ENCODE measurements at places on chromosomes 4 and X.
A peak's percentile ranks its signal among the peaks of the same experiment; 100 is the strongest.

GRCh38 chr4:169210504-169211118 is 60.1 kb downstream of the SH3RF1 start:
- DNase-seq: no peak

GRCh38 chrX:15929194-15929593 is 74.6 kb upstream of the AP1S2 start:
- DNase-seq: no peak

DNA sequence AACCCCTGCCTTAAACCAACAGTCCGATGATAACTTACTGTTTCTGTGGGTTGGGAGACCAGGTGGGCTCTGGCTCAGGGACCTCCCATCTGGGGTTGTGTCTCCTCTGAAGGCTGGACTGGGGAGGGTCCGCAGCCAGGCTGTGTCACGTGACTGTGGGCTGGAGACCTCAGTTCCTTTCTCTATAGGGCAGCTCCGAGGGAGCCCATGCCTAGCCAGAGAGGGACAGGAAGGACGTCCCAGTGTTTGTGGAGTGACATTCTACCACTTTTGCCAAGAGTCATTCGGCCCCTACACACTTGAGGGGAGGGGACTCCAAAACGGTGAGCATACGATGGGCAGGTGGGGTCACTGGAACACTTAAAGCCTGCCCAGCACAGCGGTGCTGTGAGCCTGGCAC is 4.5 kb downstream of the PCGF3 start:
- no peak for DNase-seq

DNA sequence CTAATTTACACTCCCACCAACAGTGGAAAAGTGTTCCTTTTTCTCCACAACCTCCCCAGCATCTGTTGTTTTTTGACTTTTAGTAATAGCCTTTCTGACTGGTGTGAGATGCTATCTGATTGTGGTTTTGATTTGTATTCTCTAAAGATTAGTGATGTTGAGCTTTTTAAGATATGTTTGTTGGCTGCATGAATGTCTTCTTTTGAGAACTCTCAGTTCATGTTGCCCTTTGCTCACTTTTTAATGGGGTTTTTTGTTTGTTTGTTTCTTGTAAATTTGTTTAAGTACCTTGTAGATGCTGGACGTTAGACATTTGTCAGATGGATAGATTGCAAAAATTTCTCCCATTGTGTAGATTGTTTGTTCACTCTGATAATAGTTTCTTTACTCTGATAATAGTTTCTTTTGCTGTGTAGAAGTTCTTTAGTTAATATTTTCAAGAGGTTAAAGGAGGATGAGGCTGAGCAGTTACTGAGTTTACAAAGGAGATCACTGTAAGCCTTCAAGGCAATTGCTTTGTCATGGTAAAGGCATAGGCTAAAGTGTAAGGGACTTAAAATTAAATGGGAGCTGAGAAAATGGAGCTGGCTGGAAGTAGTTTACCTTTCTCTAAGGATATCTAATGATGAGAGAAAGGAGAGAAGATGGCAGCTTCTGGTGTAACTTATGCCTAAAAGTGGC is 323.4 kb downstream of the PCDH7 start:
- no peak for DNase-seq

- no peak for DNase-seq
Observed at GRCh38 chr4:125515016-125515415, 200.3 kb downstream of the FAT4 start.

- DNase-seq: no peak
Observed at GRCh38 chr4:111717921-111718320, 427.3 kb upstream of the FAM241A start.

GRCh38 chr4:109214622-109215301 is 87.7 kb downstream of the COL25A1 start:
- DNase-seq: no peak

DNA sequence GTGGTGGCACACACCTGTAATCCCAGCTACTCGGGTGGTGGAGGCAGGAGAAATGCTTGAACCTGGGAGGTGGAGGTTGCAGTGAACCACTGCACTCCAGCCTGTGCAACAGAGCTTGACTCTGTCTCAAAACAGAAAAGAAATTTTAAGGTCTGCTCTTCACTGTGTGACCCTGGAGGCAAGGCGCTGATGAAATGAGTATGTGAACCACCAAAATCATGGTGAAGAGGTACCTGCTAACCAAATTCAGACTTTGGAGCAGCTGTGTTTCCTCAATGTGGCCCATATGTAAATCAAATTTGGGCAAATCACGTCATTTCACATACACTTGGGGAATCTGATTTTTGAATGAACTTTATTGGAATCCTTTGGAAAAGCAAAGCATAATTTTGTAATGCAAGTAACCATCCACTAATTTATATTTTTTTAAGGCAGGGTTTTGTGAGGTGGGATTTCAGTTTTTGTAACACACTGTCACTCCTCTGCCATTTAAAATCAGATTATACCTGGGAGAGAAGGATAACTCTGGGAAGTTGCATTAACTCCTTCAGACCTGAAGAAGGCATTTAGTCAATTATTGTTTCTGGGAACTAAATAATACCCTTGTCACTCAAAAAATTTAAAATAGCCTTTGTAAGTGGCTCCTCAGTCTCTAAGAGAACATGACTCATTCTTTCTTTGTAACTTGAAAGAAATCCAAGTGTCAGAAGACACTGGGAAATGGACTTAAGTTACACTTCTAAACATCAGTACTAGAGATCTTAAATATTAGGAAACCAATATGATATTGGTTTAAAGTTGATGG is 24.0 kb downstream of the DOCK11 start:
- DNase-seq: no peak

GRCh38 chr4:155751569-155751968 is 7.3 kb upstream of the GUCY1B1 start:
- no peak for DNase-seq

DNA sequence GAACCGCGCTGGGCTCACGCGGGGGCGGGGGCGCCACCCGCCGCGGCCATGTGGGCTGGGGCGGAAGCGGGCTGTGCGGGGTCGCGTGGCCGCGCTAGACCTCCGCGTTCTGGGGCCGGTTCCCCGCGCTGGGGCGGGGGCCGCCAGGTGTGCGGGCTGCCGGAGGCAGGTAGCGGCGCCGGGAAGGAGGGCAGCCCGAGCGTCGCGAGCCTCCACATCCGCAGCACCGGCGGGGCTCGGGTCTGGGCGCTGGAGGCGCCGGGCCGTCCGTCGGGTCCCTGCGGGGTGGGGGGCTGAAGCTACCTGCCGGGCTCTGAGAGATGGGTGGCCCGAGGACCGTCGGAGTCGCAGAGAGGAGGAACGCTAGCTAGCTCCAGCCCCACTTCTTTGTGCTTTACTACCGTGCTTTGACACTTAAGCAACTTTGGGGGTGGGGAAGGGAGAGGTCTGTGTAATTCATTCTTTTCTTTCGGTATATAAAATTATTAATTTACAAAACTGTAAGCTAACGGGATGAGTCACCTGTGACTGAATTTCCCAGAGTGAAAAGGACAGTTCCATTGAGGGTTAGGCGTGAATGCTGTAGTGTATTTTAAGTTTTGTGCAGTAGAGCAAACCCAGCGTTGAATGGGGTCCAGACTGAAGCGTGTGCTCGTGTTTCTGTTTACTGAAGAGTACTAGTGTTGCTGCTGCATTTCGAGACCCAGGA is 689 bp downstream of the METAP1 start:
- peak; percentile 51 for DNase-seq

DNA sequence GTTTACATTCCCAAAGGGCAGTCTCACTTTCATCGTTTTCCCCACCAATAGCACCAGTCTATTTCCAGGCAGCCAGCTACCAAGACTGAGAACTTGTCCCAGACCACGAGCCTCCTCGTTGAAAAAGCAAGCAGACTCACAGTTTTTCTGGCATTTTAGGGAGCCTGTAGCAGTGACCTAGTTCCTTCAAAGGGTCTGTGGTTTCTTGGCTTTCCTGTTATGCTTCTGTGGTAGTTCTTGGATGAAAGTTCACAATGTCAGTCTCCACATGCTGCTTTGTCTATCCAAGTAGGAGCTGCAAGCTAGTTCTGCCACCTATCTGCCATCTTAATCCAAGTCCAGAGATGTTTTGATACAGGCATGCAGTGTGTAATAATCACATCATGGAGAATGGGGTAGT is 151.6 kb upstream of the ZC4H2 start:
- DNase-seq: no peak

- no peak for DNase-seq
Observed at GRCh38 chrX:18010253-18010652, 149.2 kb upstream of the RAI2 start.

GRCh38 chrX:12972878-12973560 is 1.9 kb upstream of the TMSB4X start:
- DNase-seq: no peak

Data from NB4 (cell line).